ENCODE measurements at places on chromosomes 11 and 22. TPM values are rescaled to one million over a fixed set of nuclear protein-coding genes. Genes with fewer than 3 reads are reported as not detected.

Gene JAM3
- polyA plus RNA-seq: 12.7 TPM

Gene MAPK8IP2
- polyA plus RNA-seq: 0.22 TPM

- DNase-seq: no peak
Observed at GRCh38 chr11:58844361-58845005, at the start of gene GLYATL2. Gene GLYATL2, minus strand, starts transcription at chr11:58844704. Its CDS starts 5,092 bp downstream, at chr11:58839612.

DNA sequence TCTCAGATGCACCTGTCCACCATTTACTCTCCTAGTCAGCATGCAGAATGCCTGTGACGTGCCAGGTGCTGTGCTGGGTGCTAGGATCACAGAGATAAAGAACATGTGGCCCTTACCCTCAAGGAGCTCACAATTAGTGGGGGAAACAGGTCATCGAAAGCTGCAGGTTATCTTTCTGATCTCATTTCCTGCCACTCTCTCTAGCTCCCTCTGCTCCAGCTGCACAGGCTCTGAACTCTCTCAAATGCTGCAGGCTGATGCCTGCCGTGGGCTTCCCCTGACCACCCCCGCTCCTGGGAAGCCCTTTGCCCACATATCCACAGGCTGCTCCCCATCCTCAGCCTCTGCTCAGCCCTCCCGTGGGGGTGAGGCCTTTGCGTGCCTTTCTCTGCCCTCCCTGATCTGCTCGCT lies 29.6 kb downstream of the SHANK3 start:
- DNase-seq: no peak

- DNase-seq: peak; percentile 29
Observed at GRCh38 chr11:128290106-128290840, 297.1 kb downstream of the ETS1 start.

Gene C11orf97
- polyA plus RNA-seq: not detected

DNA sequence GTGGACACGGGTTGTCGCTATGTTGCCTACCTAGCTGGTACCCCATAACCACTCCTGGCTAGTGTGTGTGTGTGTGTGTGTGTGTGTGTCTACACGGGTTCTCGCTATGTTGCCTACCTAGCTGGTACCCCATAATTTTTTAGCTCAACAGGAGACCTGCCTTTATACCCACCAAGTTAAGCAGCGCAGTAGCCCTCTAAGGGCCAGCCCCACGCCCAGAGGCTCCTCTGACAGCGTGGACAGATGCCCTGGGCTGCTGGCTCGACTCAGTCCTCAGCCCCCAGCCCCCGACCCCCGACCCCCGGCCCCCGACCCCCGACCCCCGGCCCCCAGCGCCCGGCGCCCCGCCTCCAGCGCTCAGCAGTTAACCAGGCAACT lies 351 bp upstream of the AKIP1 start:
- DNase-seq: no peak

GRCh38 chr11:13668957-13669521 lies 571 bp downstream of the FAR1 start:
- DNase-seq: peak; percentile 49

Gene CREB3L1
- 9.7 TPM for polyA plus RNA-seq

- no peak for DNase-seq
Observed at GRCh38 chr11:6614446-6614845, 2.4 kb upstream of the TAF10 start.

DNA sequence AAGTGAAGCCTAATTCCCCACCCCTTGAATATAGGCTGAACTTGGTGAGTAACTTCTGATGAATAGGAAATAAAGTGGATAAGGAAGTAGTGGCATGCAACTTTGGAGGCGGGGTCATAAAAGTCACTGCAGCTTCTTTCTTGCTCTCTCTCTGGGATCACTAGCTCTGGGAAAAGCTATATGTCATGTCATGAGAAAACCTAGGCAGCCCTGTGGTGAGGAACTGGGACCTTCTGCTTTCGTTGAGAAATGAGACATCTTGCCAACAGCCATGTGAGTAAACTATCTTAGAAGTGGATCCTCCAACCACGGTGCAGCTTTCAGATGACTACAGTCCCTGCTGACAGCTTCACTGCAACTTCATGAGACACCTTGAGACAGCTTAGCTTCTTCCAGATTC lies 15.7 kb downstream of the ZNF214 start:
- no peak for DNase-seq

Gene OR8D4
- not detected for polyA plus RNA-seq

Gene TSSK2
- polyA plus RNA-seq: 0.37 TPM

DNA sequence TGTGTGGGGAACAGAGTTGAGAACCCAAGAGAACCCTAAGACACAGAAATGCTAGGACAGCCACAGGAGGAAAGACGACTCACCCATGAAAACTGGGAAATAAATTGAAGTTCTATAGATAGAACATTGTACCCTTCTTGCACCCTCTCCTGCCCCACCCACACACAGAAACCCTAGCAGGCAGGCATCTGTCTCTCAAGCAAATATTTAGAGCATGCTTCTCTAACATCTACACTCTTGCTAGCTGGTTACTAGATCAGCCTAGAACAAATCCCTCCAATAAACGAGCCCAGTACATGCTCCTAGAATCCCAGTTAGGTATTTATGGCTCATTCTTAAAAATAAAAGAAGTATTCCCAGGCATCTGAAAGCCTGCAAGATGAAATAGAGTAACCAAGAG lies 32.1 kb upstream of the CLPB start:
- no peak for DNase-seq

- no peak for DNase-seq
Observed at GRCh38 chr11:84289381-84289906, 1003.3 kb upstream of the CCDC90B start.

Gene SYT12
- 0.33 TPM for polyA plus RNA-seq

DNA sequence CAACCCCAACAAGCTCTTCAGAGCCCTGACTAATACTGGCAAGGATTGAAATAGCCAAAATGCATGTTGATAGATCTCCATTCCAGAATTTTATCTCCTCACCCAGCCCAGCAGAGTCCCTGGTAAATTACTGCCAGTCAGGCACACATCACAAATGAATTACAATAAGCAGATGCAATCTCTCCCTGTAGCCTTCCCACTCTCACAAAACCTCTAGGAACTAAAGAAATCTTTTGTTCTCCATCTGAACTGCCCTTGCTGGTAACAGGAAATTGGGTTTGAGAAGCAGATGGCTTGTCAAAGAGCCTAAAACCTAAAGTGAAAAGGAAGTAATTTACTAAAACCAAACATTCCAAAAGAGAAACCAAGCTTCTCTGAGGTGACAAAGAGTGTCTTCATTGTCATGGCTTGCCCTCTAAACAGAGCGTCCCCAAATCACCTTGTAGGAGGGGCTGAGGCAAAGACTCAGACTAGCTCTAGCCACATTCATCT lies 59.5 kb downstream of the FAM168A start:
- DNase-seq: no peak

DNA sequence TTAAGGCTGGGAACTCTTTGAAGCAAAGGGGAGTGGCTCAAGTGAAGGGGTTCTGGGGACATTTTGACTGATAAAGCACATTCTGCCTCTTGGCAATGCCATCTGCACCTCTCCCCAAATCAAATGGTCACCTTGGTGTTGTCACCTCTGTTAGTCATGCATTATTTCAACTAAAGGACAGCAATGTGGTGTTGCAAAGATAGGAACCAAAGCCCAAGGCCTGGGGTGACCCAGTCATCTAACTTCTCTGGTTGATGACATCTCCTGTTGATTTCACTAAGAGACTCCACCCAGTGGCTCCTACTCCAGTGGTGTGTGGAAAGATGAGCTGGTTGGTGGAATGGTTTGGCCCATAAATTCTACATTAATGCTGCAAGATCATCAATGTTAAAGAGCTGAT lies 7.8 kb upstream of the MS4A1 start:
- DNase-seq: no peak

Gene UBQLNL
- 0.80 TPM for polyA plus RNA-seq

DNA sequence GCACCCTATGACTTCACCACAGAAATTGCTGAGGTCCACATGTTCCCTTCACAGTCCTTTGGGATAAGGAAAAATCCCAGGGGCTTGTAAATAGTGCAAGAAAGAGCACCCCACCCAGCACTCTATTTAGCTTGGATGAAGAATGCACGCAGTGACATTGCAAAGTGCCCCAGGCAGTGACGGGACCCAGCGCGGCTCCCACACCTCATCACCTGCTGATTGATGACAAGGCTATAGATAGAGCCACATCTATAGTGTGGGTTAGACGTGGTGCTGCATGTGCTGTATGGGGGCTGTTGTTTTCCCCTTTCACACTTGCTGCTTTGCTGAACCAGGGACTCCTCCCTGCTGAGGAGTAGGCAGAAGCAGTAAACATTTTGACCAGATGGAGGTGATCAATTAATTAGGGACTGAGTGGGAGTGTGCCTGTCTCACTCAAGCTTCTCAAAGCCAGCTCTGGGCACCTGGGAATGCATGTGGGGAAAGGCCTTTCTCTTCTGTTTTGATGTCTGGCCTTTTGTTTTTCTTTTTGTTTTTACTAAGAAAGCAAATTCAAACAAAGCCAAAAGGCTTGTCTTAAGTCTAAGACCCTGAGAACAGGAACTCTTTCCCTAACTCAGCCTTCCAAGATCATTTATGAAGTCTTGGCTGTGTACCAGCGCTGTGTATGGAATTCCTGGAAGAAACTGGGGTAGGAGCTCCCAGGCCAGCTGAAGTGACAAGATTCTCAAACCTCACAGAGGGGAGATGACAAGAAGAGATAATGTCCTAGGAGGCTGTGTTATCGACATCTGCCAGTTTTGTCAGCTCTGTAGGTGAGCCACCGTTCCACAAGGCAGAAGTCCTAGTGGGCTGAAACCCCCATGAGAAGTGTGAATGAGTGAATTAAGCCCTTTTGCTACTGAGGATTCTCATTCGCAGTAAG lies 219.7 kb downstream of the BARX2 start:
- DNase-seq: no peak

Gene COMMD9
- 22.3 TPM for polyA plus RNA-seq

GRCh38 chr22:43151251-43152002 lies at the start of gene TSPO:
Gene TSPO, plus strand, starts transcription at chr22:43151559. Its CDS starts 7,680 bp downstream, at chr22:43159239.
- DNase-seq: peak; percentile 78
